ENCODE measurements at places on chromosomes 3 and 15.

DNA sequence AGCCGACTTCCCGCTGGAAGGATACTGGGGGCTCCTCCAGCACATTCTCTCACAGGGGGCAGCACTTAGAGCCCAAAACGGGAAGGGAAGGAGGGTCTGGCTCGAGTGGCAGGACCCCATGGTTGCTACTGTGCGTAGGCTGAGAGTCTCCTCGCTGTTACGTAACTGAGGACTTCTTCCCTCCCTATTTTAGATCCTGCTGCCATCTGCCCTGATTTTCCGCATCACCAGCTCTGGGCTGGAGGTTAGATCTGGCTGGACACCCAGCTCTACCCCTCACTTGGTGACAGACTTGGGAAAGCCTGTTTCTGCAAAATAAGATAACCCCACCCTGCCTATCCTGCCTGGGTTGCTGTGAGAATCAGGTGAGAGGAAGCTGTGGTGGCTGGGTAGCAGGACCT lies 47.7 kb downstream of the BDH1 start:
- DNase-seq = no peak

GRCh38 chr15:41491889-41492288 lies 1.8 kb upstream of the ITPKA start:
- DNase-seq = no peak

GRCh38 chr3:11603628-11604027 lies 40.1 kb downstream of the VGLL4 start:
- DNase-seq = no peak

DNA sequence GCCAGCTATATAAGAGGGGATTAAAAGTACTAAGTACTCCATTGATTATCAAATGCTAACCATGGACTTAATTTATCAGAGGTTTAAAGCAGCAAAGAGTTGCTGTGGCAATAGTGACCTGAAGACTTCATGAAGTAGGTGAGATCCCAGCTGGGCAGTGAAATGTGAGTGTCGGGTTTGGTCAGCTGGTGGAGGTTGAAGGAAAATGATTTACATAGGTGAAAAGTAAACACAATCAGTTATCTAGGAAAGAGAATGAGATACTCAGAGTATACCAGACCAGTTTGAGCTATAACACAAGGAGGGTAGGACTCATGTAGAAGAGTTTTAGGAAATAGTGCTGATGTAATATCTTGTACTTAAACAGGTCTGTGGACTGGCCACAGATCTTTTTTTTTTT lies 16.5 kb upstream of the FBXO22 start:
- no peak for DNase-seq

DNA sequence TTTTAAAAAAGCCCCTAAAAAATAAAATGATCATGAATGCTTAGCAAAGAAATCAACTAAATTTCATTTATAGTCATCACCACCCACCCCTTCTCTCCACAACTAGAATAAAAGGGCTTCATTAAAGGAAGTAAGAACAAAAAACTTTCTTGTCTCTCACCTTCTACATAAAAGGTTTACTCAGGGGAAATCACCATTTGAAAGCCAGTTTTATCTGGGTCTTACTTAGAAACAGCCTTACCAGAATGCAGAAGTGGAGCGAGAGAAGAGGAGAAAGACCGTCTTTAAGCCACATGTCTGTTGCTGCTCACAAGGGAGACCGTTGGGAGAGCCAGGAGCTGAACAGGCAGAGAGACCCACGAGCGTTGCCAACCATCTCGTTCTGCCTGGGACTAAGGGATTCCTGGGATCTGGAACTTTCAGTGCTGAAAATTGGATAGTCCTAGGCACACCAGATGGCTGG lies 350.1 kb upstream of the PROK2 start:
- no peak for DNase-seq

DNA sequence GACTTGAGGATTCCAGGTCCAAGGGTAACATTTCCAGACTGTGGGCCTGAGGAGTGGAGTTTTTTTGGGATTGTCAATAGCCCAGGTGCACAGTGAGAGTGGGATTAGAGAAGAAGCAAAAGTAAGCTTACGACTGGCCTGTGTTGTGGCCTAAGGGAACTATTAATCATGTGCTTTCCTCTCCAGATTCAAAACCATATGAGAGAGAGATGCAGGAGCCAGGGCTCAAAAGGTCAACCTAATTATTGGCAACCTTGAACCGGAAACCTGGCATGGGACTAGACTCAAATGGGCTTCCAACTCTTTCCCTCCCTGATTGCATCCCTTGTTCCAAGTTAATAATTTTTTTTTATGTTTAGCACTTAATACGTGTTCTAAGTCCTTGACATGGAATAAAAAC lies 242.1 kb upstream of the THRB start:
- DNase-seq = no peak

Measured in NCI-H1048 (cell line).